RPMI7951 (cell line): ENCODE measurements at places on chromosomes 12 and 14. TPM values are rescaled to one million over a fixed set of nuclear protein-coding genes. Genes with fewer than 3 reads are reported as not detected.
A peak's percentile ranks its signal among the peaks of the same experiment; 100 is the strongest.

GRCh38 chr14:24162093-24162492, 1.0 kb downstream of the IRF9 start:
- no peak for DNase-seq

DNA sequence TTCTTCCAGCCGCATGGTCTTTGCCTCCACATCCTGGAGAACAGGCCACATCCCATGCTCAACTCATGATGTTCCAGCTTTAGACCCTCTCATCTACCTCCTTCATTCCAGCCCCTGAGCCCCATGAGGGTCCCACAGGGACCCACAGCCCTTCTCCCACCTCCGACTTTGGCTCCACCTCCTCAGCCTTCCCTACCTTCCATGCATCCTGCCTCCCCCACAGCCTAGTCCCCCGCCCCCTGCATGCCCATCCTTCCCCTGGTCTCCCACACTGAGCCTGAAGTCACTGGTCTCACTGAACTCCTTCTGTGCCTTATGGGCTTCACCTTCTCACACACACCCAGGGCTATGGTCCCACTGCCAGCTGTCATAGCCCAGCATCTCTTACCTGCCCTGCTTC, 9.8 kb downstream of the RAPGEF3 start:
- DNase-seq, result no peak

- DNase-seq, result no peak
Measured at GRCh38 chr12:85996280-85996679, 122.2 kb downstream of the NTS start.

Gene RASSF9
- total RNA-seq, result under 0.01 TPM in 1 of 2 replicates, not detected in the other

GRCh38 chr12:1122786-1123185, 131.8 kb downstream of the ERC1 start:
- peak; percentile 33 for DNase-seq

GRCh38 chr12:29226616-29227015, 77.5 kb downstream of the FAR2 start:
- no peak for DNase-seq

- DNase-seq, result no peak
Measured at GRCh38 chr12:25101092-25101445, 93.9 kb downstream of the DNAI7 start.

- peak; percentile 75 for DNase-seq
Measured at GRCh38 chr12:7092229-7092985, at the start of gene C1R. TSS of gene C1R (minus strand) at chr12:7092445. CDS start at chr12:7092388, 57 bp downstream.

GRCh38 chr14:61518403-61518802, 176.9 kb upstream of the HIF1A start:
- DNase-seq, result no peak

GRCh38 chr12:124024776-124025175, 51.8 kb downstream of the ZNF664 start:
- peak; percentile 56 for DNase-seq

DNA sequence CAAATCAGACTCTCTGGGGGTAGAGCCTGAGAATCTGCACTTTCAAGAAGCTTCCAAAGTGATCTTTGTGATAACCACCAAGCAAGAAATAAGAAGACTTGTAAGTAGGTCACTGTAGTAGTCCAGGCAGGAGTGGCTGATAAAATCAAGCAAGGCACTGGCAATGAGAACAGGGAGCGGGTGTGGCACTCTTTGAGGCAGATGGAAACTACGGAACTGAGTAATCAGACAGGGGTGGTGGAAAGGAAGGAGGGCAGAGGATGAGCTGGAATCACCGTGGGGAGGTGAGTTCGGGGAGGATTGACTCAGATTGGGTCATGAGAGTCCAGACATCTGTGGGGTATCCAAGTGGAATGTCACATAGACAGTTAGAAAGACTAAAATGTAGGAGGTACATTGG, 44.4 kb upstream of the PLXNC1 start:
- DNase-seq, result peak; percentile 41

- DNase-seq, result no peak
Measured at GRCh38 chr12:59823567-59823966, 227.7 kb downstream of the SLC16A7 start.

DNA sequence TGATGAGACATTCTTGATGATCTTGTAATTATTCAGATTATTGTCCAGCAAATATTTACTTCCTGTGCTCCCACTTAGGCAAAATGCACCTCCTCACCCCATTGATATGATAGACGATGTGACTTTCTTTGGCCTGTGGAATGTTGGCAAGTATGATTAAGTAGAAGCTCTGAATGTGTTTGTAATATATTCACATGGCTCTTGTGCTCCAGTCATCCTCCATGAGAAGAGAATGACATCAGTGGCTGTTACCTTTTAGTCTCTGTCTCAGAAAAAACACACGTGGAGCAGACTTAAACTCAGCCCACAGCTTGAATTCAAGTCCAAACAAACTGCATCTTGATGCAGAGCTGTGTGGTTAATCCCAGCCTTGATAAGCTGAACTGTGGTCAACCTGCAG, 984.3 kb upstream of the FBXO33 start:
- DNase-seq, result no peak

Gene OR4N5
- not detected in 2 replicates for total RNA-seq

DNA sequence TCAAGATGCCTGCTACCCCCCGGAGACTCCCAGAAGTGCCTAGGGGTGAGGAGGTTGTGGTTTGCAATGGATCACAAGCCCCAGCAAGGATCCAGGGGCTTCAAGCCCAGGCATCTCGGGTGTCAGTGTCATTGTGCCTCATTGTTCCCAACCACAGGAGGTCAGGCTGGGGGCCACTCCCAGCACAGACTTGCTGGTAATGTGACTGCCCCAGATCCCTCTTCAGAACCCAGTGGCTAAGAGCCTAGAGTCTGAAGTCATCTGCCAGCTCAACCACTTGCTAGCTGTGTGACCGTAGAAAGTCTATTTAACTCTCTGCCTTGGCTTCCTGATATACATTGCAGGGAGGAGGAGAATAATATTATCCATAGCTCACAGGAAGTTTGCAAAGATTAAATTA, 7.7 kb upstream of the ASB2 start:
- DNase-seq, result peak; percentile 48

DNA sequence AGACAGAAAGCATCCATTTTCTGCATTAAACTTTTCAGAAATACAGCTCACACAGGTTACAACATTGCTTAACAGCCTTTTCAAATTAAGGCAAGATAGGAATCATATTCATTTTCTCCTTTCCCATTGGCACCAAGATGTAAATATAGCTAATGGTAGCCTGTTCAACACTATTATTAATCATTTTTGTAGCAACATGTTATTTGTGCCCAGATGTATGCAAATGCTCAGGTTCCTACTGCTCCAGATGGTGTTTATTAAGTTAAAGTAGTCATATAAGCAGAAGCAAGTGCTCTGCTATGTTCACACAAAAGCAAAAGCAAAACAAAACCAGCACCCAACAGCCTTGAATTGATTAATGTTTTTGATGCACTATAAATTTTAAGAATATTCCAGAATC, 1110.6 kb downstream of the SLC6A15 start:
- DNase-seq, result no peak

- no peak for DNase-seq
Measured at GRCh38 chr14:89236851-89237250, 180.2 kb downstream of the FOXN3 start.

Gene PTGR2
- 4.9 and 5.1 TPM in 2 replicates for total RNA-seq

DNA sequence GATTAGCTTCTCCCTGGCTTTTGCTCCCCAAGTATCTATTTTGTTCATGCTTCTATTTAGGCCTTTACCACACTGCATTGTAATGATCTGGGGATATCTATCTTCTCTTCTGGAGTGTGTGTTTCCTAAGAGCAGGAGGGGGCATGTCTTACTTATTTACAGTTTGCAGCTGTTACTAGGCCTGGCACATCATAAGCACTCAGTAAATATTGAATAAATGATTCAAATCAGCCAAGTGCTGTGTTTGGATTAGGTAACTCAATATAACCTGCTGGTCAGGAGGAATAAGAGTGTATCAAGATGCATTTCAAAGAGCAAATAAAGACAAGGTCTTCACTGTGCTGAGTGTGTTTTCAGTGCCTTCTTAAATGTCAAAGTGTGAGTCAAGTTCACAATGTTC, 186.1 kb downstream of the FOXG1 start:
- DNase-seq, result no peak

DNA sequence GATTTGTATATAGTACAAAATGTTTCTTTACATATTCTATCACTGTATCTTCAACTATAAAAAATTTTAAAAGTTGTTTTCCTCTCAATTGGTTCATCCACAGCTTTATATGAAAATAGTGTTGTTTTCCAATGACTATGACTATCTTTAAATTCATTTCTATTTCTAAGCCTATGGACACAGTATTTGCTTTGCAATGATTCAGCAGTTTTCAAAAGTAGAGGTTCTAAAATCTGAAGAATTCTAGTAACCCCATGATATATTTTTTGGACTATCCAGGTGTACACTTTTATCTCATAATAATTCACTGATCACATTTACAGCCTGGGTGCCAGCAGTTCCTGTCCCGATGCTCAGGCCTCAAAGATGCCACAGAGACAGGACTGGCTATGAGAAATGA, 118.4 kb upstream of the PTPRR start:
- no peak for DNase-seq

GRCh38 chr12:119393677-119394076, 59.1 kb downstream of the CCDC60 start:
- no peak for DNase-seq

Gene MAPKAPK5
- 25.2 and 26.8 TPM in 2 replicates for total RNA-seq

Gene INHBE
- 0.24 and 0.88 TPM in 2 replicates for total RNA-seq

DNA sequence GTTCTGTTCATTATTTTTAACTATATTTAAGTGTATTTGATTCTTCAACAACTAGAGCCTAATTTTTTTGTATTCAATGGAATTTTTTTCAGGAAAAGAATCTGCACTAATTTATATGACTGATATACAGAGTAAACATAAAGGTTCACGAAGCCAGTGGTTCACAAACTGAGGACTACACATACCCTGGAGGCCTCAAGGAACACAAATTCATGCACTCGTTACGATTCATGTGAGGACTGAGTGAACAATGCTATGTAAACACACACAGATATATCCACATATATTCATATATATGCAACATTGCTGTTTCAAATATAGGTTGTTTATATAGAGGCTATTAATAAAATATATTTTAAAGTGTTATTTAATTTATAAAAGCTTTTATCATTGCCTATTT, 137.8 kb downstream of the PHLDA1 start:
- DNase-seq, result no peak

Gene FGF6
- total RNA-seq, result not detected in 2 replicates

DNA sequence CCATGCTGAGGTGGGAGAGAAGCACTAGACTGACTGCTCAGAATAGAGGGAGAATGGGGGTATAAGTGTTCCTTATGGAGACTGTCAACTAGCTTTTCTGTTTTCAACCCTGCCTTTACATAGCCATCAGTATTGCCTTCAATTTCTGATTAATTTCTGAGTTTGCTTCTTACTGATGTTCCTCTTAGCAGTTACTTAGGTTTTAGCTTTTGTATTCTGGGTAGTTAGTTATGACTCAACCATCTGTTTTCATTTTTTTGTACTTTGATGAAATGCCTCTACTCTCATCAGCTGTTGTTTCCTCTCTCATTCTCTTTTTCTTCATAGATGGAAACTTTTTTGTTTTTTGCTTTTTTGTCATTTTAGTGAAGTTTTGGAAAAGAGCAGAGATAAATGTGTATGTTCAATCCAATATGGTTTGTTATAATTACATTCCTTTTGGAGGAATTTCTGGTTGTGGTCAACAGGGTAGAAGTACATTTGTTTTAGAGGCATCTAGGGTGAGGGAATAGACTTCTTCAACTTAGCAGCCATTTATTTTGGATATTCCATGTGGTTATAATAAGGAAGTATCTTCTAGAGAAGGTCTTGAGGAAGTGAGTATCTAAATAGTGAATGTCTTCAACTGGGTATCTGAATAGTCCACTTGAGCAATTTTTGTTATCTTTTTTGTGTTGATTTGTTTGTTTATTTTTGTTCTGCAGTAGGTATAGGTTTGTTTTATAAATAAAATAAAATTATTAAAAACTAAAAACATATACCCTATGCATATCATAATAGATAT, 29.6 kb downstream of the PMCH start:
- no peak for DNase-seq

GRCh38 chr12:9947674-9948073, 15.5 kb upstream of the CLEC2A start:
- no peak for DNase-seq

Gene TSFM
- total RNA-seq, result 43.1 and 48.8 TPM in 2 replicates

- DNase-seq, result peak; percentile 77
Measured at GRCh38 chr12:103742349-103742932, 98.6 kb downstream of the NT5DC3 start.

DNA sequence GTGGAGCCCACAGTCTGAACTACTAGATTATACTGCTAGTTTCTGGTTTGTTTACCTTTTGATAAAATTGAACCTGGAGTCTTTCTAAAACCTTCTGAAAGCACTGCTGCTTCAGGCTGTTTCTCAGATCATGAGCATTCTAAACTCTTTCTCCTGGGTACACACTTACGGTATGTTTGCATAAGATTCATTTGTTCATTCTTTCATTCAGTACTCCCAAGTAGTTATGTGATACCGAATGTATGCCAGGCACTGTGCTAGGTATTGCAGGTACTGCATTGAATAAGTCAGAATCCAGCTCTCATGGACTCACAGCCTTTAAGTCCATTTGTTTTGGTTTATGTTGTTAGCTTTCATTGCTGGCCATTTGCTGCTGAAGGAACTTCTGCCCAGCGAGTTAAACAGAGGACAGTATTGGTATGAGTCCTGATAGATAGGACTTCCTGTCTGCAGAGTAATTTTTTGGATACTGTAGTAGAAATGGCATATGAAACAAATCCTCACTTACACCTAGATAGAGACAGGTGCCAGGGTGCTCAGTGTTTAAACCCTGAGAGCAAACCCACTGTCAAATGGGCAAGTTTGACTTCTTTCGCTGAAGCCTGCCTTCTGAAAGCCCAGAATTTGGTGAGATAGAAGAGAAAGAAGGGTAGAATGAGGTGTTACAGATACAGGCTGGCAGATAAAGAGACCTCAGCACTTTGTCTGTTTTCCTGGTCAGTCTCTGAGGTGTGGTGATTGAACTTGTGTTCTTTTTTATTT, 2.1 kb downstream of the SUSD6 start:
- no peak for DNase-seq

- DNase-seq, result no peak
Measured at GRCh38 chr14:81193924-81194633, 26.7 kb downstream of the GTF2A1 start.

DNA sequence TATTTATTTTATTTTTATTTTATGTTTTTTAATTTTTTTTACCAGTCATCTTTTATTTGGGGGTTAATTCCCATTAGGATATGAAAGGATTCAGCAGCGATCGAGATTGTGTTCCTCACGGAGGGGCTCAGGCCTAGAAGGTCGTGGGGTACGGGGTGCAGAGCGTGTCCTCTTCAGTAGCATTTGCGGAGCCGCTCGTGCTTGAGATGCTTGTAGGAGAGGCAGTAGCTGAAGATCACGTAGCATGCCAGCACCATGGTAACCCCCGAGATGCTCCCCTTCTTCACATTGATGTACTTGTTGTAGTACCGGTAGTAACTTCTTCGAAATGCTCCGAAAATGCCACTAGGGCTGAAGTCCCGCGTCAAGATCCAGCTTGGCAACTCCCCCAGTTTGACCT, 40.5 kb upstream of the PLEKHG6 start:
- no peak for DNase-seq
